Pons (tissue), 1 donor: ENCODE measurements at places on chromosomes 6 and 20.

DNA sequence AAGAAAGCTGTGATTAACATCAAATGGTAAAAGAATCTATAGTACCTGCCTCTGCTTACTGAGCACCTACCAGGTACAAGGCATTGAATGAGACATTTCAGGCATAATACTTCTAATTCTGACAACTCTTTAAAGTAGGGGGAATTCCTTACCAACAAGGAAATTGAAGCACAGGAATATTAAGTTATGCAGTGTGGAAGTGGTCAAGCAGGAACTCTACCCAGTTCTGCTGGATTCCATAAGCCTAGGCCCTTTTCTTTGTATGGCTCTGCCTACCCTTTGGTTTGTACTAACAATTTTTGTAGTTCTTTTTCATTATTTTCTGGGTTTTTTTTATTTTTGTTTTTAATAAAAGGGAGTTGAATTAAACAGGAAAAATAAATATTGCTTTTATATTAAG is 114.5 kb downstream of the MAP3K5 start:
- DNase-seq = no peak

GRCh38 chr20:20446425-20447015 is 78.6 kb downstream of the INSM1 start:
- peak; percentile 64 for DNase-seq

GRCh38 chr6:80622641-80623040 is 516.2 kb downstream of the BCKDHB start:
- no peak for DNase-seq

DNA sequence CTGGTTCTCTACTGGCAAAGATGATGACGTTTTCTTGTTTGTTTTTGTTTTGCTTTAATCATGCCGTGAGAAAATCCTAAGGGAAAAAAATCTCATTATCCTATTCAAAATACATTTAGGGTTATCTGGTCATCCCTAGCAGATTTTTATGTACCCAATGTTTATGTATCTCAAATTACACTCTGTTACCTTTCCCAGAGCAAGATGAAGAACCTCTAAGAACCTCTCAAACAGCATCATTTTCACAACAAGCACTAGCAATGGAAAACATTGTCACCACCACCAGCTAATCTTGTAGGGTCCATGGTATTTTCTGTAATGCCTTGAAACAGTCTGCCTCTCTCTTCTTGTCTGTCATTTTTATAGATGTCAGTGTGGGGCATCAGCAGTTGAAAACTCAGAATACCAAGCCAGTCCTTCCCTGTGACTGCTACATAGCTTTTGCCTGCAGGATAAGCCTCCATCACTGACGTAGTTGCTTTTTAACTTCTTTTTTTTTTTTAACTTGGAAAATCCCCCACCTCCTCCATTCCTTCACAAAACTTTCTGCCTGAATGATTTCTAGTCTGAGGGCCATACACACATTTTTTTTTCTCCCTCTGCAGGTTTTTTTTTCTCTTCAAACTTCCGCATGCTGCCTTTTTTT is 2.4 kb upstream of the SNAP25 start:
- DNase-seq = no peak

- no peak for DNase-seq
Measured at GRCh38 chr6:150153905-150154492, 11.2 kb downstream of the PPP1R14C start.
